ENCODE measurements at places on chromosomes 3 and 15.

DNA sequence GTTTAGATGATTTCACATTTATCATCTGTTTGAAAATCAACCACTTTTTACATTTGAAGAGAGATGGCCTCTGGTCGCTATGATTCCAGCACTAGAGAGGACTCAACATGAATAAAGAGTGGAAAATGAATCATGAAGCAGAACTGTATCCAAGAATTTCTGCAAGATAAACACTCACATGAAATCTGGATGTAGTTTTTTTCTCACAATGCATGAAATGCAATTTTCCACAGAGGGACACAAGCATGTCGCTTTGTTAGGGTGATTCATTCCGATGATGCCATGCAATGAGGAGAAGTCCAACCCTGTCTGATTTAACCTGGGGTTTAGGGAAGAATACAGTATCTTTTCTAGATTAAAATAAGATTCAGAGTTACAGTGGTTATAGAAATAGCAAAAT lies 50.4 kb upstream of the ADCY5 start:
- peak; percentile 34 for DNase-seq

DNA sequence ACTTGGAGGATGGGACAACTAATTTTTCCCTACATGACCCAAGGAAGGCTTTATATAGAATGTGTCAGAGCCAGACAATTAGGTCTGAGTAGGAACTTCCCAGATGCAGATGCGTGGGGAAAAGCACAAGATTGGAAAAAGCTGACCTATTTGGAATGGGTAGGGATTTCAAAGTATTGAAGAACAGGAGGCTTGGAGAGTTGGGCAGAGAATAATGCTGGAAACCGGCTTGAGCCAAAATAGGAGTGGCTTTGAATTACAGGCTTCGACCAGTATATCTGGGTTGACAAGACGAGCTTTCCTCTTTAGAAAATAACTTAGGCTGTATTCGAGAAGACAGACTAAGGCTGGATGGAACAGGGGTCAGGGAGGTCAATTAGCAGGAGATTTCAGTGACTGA lies 181.1 kb downstream of the GBE1 start:
- DNase-seq: no peak

GRCh38 chr3:185353823-185354614 lies 8.9 kb upstream of the MAP3K13 start:
- peak; percentile 67 for DNase-seq

GRCh38 chr3:173529062-173529711 lies 131.6 kb downstream of the NLGN1 start:
- peak; percentile 6 for DNase-seq

GRCh38 chr3:57820479-57820878 lies 64.4 kb downstream of the SLMAP start:
- no peak for DNase-seq

GRCh38 chr15:77821188-77821958 lies 188.7 kb upstream of the LINGO1 start:
- peak; percentile 79 for DNase-seq

GRCh38 chr3:110767838-110768237 lies 303.8 kb upstream of the NECTIN3 start:
- DNase-seq: no peak

DNA sequence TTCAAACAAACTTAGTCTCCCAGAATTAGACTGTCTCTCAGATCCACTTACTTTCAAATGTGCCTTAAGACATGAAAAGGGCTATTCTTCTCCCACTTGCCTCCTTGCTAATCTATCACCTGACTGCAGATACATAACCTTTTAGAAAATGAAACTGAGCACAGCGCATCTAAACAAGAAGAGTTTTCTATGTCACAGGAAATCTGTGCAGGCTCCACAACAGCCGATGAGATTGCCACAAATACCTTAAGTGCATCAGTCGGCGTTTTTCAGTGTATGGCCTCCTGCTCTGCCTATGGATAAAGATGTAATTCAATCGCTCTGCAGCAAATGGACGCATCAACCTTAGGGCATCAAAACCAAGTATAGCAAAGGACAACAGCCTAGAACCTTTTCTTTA lies 544.2 kb downstream of the FOXP1 start:
- no peak for DNase-seq

GRCh38 chr15:63626955-63627354 lies 29.8 kb downstream of the FBXL22 start:
- DNase-seq: no peak

GRCh38 chr15:74317820-74318375 lies 49.5 kb downstream of the CYP11A1 start:
- DNase-seq: peak; percentile 96

- DNase-seq: no peak
These were observed 35.6 kb downstream of the TNK2 start for GRCh38 chr3:195872800-195873199.

GRCh38 chr15:38991126-38991525 lies 426.5 kb upstream of the RASGRP1 start:
- DNase-seq: peak; percentile 72

GRCh38 chr3:158794936-158795518 lies 6.8 kb upstream of the MFSD1 start:
- peak; percentile 86 for DNase-seq

All from choroid plexus epithelial cell (primary cell).